ENCODE measurements at places on chromosomes 2 and 18. TPM values are rescaled to one million over a fixed set of nuclear protein-coding genes. Genes with fewer than 3 reads are reported as not detected.

GPR35 gene
- total RNA-seq, result 0.36 TPM

RGPD4 gene
- not detected for total RNA-seq

HOXD12 gene
- total RNA-seq, result not detected

EGR4 gene
- not detected for total RNA-seq

MEP1B gene
- total RNA-seq, result not detected

SMAD7 gene
- total RNA-seq, result 12.0 TPM

ANKRD30BL gene
- total RNA-seq, result not detected

SDC1 gene
- 0.09 TPM for total RNA-seq

KIAA2012 gene
- total RNA-seq, result not detected

FOXD4L1 gene
- not detected for total RNA-seq

HRH4 gene
- 0.10 TPM for total RNA-seq

BZW1 gene
- 109 TPM for total RNA-seq

PID1 gene
- 4.3 TPM for total RNA-seq

LRATD1 gene
- 3.5 TPM for total RNA-seq

CEP76 gene
- total RNA-seq, result 3.9 TPM

GATA6 gene
- 0.91 TPM for total RNA-seq

RAB17 gene
- 1.2 TPM for total RNA-seq

GRHL1 gene
- 1.2 TPM for total RNA-seq

C2orf80 gene
- total RNA-seq, result not detected

IGFBP2 gene
- 12.8 TPM for total RNA-seq

EN1 gene
- total RNA-seq, result 1.1 TPM

CTLA4 gene
- not detected for total RNA-seq

RTP5 gene
- total RNA-seq, result not detected

UGT1A5 gene
- not detected for total RNA-seq

IL36A gene
- not detected for total RNA-seq

OBSL1 gene
- 38.7 TPM for total RNA-seq

TUBA4A gene
- total RNA-seq, result 522 TPM

SPAG16 gene
- total RNA-seq, result 5.3 TPM

OR6B2 gene
- total RNA-seq, result not detected

FAHD2B gene
- total RNA-seq, result 14.5 TPM

HOXD13 gene
- not detected for total RNA-seq

FBXO15 gene
- total RNA-seq, result not detected

PTPN4 gene
- 17.3 TPM for total RNA-seq

ALLC gene
- not detected for total RNA-seq

PFN4 gene
- total RNA-seq, result not detected

ALPG gene
- not detected for total RNA-seq

RBKS gene
- total RNA-seq, result 3.5 TPM

FZD7 gene
- total RNA-seq, result 32.1 TPM

SLC9A4 gene
- total RNA-seq, result not detected

CYTIP gene
- total RNA-seq, result 1.1 TPM

IMP4 gene
- 110 TPM for total RNA-seq

SPEG gene
- 239 TPM for total RNA-seq

OSR1 gene
- total RNA-seq, result 3.5 TPM

TBR1 gene
- not detected for total RNA-seq

CAVIN2 gene
- 29.7 TPM for total RNA-seq

VWA3B gene
- 0.24 TPM for total RNA-seq

SERPINB10 gene
- total RNA-seq, result not detected

TPO gene
- total RNA-seq, result 3.8 TPM

STAT4 gene
- total RNA-seq, result 0.26 TPM

EMILIN2 gene
- total RNA-seq, result 2.2 TPM
